Effector memory CD4-positive, alpha-beta T cell (primary cell): ENCODE measurements at places on chromosomes 2 and 18.

GRCh38 chr2:80737047-80737446 is 432.5 kb upstream of the LRRTM1 start:
- no peak for DNase-seq

GRCh38 chr2:237390235-237390634 is 23.7 kb downstream of the COL6A3 start:
- DNase-seq: no peak

DNA sequence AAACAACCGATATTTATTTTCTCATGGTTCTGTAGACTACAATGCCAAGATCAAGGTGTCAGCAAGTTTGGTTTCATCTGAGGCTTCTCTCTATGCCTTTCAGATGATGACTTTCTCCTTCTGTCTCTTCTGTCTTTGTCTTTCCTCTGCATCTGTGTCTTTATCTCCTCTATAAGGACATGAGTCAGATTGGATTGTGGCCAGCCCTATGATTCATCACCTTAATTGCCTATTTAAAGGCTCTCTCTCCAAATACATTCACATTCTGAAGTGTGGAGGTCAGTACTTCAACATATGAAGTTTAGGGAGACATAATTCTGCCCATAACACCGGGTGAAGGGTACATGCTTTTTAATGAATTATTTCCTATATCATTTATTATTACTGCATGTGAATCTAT is 71.2 kb upstream of the CNTNAP5 start:
- DNase-seq: no peak

GRCh38 chr2:37744010-37744409 is 72.6 kb upstream of the CDC42EP3 start:
- no peak for DNase-seq

- no peak for DNase-seq
Measured at GRCh38 chr2:11874861-11875260, 128.4 kb downstream of the LPIN1 start.

DNA sequence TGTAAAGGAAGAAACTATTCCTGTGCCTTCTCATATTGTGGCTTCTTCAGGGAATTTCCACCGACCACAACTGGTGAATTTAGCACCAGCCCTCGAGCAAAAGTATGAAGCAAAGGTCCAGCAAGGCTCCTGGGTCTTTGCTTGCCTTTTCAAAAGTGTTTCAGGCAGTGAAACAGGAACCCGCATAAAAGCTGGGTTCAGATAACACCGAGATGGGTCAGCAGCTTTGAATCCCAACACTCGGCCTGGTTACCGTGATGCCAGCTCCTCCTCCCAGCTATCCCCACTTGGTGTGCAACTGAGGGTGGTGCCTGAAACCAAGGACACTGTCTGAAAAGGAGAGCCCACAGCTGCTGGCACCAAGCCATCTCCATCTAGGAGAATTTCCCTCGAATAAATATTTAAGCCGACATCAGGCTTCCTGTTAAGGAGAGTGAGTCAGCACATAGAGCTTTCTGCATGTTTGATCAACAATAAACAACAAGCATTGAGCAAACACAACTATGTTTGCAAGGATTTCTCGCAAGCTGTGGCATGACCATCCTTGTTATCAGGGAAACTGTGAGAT is 69.5 kb downstream of the ANTXR1 start:
- DNase-seq: no peak

GRCh38 chr18:41732356-41732755 is 222.7 kb upstream of the PIK3C3 start:
- no peak for DNase-seq

DNA sequence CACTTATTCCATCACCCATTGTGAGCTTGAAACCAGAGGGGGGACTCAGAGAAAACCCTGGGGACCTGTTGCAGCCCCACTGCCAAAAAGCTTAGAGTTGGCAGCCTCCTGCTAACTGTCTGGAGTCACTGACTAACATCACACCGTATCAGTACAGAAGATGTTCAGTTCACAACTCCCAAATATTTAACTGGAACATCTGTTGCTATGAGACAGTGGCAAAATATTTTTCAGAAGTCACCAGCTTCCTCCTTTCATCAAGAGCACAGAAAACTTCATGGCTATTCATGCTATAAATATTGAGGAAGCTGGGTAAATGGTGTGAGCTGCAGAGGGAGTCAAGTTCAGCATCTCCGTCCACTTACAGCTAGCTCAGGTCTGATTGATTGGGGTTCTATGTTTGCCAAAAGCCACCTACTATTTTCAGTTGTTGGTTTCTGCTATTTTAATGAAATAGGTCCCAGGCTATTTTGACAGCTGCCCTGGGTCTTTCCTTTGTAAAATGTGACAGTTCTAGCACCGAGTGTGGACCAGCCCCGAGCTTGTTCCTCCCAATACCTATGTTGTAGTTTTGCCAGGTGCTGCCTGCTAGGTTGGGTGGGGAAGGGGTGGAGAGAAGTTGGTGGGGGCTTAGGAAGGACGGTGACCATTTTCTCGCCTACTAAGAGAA is 9.8 kb downstream of the TUBB6 start:
- no peak for DNase-seq
